H1 (cell line): ENCODE measurements at places on chromosomes 7 and 10.

GRCh38 chr7:97722386-97722785, 9.5 kb upstream of the TAC1 start:
- H3K4me3 ChIP-seq = no peak overlapping the region
- no peak overlapping the region for H3K27ac ChIP-seq
- no peak for DNase-seq

- H3K27me3 ChIP-seq = peaks cover 32% of the 10 kb centered on the region
- peaks cover 3% of the 10 kb centered on the region; the same call in 1 of the 2 replicates for H3K4me1 ChIP-seq
- peak overlapping the region; percentile 69 for H3K4me3 ChIP-seq
Measured at GRCh38 chr10:13528123-13528874, 515 bp downstream of the BEND7 start.

DNA sequence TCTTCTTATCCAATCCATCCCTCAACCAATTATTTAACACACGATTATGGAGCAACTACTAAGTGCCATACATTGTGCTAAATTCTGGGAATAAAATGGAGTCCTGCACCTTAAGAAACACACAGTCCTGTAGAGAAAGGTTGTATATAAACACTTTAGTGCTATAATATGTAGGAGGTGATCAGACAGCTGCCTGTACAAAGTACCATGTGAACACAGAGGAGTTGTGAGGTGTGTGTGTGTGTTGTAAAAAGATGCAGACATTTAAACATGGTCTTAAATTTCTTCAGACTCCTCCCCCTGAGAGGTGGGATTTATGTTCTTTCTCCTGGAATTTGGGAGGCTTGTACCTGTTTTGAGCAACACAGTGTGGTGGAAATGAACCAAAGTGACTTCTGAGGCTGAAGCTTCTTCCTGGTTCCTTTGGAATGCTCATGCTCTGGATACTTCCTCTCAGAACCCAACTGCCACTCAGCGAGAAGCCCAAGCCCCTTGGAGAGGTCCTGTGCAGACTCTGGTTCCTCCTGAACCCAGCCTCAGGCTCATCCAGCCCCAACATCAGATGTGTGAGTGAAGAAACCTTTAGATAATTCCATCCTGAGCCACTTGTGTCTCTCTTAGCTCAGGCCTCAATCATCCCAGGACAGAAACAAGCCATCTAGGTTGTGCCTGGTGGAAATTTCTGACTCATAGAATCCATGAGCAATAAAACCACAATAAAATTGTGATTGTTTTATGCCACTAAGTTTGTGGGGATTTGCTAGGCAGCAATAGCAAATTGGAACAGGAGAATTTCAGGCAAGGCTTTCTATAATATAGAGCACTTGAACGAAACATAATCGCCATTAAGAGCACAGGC, 161.2 kb upstream of the FAM3C start:
- no peaks in the 10 kb centered on the region for H3K4me1 ChIP-seq
- H3K4me3 ChIP-seq = no peak overlapping the region
- H3K27me3 ChIP-seq = no peaks in the 10 kb centered on the region
- no peak for DNase-seq
- no peak overlapping the region for H3K27ac ChIP-seq
- H3K36me3 ChIP-seq = no peaks in the 10 kb centered on the region

DNA sequence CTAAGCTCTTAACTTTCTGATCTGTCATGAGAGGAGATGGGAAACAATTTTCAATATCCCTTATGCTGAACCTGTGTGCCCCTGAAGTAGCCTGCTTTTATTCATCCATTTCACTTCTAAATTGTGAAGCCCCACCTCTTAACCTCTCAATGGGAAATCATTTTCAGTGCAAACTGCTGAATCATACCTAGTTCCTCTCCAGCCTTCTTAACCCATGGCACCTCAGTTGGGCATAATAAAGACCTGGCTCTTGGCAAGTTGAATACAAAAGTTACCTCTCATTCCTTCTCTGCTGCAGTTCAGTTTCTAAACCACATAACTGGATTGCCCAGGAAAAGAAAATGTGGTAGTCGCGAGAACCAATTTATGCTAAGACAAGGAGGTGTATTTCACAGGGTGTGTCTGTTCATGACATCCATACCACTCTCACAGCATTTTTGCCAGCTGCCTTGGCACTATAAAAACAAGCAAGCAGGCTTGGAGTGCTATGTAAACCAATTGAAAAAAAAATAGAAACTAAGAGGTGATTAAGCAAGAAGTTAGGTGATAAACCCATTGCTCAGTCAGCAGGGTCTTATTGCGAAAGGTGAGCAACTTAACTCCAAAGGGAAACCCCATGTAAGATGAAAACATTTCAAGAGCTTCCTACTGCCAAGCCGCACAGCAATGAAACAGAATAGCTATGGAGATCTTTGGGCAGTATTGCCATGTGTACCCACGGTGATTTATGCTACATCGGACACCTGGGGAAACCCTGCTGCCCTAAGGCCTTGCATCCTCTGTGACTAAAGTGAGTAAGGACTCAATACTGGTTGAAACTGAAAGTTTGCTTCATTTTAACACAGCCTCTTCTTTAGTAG, 57.0 kb upstream of the DKK1 start:
- H3K27me3 ChIP-seq = no peaks in the 10 kb centered on the region
- DNase-seq = no peak
- H3K4me1 ChIP-seq = no peaks in the 10 kb centered on the region
- H3K27ac ChIP-seq = no peak overlapping the region
